ENCODE measurements at places on chromosomes 12 and 14.

DNA sequence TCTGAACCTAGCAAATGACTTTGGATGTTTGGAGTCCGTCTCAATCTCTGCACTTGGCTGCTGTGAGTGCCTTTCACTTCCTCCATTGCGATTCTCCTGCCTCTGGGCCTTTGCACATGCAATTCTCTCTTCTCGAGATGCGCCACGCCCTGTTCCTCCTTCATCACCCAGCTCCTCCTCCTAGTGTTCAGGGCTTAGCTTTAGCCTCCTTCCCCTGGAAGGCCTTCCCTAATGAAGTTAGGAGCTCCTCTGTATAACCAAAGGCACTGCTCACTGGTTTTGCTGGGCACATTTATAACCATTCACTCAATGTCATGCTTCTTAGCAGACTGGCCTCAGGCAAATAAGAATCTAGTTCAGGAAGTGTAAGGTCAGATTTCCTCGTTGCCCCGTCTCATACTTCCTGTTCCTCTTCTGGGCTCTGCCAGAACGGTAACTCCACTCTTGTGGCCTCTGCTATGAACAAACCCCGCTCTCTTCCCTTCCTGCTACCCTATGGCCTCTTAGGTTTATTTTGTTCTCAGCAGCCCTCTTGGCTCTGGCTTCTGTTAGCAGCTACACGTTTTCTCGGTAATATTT is 171.4 kb downstream of the CRADD start:
- peaks cover 31% of the 10 kb centered on the region for H3K4me1 ChIP-seq
- no peaks in the 10 kb centered on the region for H3K27me3 ChIP-seq
- DNase-seq: no peak
- H3K27ac ChIP-seq: peak overlapping the region; percentile 65
- peaks cover 14% of the 10 kb centered on the region for H3K36me3 ChIP-seq

DNA sequence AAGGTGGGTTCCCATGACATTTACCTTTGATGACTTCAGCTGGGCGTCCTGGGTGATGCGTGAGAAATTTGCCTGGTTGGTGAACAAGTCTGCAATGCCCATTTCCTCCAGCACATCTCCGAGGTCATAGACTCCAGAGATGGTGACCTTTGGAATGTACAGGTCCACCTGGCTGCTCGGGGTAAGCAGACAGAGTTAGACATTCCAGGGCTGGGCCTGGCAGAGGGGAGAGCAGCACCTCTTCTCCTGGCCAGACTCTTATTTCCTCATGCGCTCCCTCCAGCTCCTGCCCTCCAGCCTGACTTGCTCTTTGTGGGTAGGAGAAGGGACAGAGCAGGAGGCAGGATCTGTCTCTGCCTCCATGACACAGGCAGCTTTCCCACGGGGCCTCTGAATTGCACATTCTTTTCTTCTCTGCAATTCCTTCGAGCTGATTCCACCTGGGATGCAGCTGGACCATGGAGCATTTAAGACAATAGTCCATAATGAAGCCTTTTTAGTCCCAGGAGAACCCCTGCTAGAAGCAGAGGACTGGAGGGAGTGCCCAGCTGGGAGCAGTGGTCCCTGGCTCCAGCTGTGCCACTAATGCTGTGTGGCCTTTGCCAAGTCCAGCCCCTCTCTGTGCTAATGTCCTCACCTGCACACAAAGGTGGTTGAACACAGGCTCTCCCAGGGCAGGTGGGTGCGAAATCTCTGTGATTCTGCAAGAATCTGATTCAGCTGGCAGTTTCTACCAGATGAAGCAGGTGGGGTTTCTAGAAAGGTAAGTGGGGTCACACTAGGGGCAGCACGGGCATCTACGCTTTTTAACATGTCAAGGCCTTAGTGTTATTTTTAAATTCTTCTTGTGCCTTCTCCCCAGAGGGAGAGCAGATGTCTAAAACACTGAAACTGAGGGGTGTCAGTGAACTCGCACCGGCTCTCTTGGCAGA is 13.2 kb upstream of the SERPINA10 start:
- peaks cover 10% of the 10 kb centered on the region for H3K27me3 ChIP-seq
- no peaks in the 10 kb centered on the region for H3K4me1 ChIP-seq
- no peak overlapping the region for H3K4me3 ChIP-seq

DNA sequence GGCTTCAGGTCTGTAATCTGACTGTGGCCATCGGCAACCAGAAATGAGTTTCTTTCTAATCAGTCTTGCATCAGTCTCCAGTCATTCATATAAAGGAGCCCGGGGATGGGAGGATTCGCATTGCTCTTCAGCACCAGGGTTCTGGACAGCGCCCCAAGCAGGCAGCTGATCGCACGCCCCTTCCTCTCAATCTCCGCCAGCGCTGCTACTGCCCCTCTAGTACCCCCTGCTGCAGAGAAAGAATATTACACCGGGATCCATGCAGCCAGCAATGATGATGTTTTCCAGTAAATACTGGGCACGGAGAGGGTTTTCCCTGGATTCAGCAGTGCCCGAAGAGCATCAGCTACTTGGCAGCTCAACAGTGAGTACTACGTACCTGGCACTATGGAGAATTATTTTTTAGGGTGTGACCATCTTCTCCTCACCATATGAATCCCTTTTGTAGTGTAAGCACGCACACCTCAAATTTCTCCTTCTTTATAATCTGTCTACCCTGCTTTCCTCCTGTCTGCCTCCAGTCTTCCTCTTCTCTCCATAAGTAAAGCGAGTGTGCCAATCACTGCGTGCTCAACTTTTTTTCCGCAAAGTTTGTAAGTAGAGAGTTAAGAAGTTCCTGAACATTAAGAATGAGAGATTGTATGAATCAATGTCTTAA is at the start of gene TPH2:
Gene TPH2, plus strand, starts transcription at position 118 of the 658 bp plus-strand sequence. Its CDS starts 142 bp downstream, at position 260.
- H3K4me3 ChIP-seq: no peak within 1 kb of the TSS
- peaks cover 42% of the 10 kb centered on the region for H3K27me3 ChIP-seq
- H3K4me1 ChIP-seq: peaks cover 4% of the 10 kb centered on the region

DNA sequence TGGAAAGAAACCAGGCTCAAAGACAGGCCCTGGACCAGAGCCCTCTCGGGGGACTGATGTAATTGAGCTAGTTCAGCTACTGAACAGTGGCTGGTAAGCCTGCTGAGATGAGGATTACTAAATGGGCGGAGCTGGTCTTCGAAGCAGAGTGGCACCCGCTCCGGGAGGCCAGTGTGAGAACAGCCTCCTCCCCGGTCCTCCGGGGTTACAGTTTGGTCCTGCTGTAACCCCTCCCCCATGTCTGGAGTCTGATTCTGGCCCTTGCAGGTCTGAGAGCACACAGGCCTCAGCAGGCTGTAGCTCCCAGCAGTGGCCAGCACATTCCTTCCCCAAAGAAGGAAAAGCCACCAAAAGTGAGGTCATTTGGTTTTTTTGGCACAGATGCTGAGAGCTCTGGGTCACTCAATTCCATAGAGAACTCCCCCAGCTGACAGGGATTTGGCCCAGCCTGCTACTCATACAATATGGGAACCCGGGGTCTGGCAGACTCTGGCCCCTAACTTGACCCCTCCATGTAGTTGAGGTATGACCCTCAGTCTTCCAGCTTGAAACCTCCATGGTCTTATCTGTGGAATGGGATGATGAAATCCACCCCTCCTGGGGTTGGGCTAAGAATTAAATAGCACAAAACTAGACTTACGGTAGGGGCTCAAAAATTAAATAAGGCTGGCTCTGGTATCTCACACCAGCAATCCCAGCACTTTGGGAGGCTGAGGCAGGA is 39.0 kb downstream of the ACTN1 start:
- H3K4me1 ChIP-seq: peaks cover 83% of the 10 kb centered on the region
- no peak overlapping the region for H3K4me3 ChIP-seq
- peak overlapping the region; percentile 84 for H3K27ac ChIP-seq
- no peaks in the 10 kb centered on the region for H3K27me3 ChIP-seq
- H3K36me3 ChIP-seq: peaks cover 8% of the 10 kb centered on the region

DNA sequence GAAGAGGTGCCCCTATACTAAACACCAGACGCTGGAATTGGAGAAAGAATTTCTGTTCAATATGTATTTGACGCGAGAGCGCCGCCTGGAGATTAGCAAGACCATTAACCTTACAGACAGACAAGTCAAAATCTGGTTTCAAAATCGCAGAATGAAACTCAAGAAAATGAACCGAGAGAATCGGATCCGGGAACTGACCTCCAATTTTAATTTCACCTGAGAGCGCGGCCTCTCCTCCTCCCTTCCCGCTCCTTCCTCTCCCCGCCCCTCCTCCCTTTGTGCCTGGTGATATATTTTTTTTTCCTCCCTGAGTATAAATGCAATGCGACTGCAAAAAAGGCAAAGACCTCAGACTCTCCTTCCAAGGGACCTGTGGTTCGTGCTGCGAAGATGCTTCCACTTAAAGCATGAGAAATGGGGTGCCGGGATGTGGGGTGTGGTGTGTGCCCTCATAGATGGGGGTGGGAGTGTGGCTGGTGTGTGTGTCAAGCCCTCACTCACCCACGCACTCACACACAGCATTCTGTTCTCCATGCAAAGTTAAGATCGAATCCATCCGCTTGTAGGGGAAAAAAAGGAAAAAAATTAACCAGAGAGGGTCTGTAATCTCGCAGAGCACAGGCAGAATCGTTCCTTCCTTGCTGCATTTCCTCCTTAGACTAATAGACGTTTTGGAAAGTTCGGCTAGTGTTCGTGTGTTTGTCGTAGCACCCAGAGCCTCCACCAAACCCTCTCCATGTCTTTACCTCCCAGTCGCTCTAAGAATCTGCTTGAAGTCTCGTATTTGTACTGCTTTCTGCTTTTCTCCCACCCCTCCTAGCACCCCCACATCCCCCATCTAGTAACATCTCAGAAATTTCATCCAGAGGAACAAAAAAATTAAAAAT is 4.5 kb downstream of the HOXC10 start:
- H3K36me3 ChIP-seq: peaks cover 2% of the 10 kb centered on the region
- H3K27me3 ChIP-seq: peaks cover 93% of the 10 kb centered on the region
- peak; percentile 62 for DNase-seq
- H3K27ac ChIP-seq: no peak overlapping the region
- peaks cover 38% of the 10 kb centered on the region for H3K4me1 ChIP-seq

- no peak overlapping the region for H3K4me3 ChIP-seq
- no peaks in the 10 kb centered on the region for H3K27me3 ChIP-seq
- H3K36me3 ChIP-seq: no peaks in the 10 kb centered on the region
- no peak overlapping the region for H3K27ac ChIP-seq
- no peaks in the 10 kb centered on the region for H3K4me1 ChIP-seq
Observed at GRCh38 chr12:127494961-127495915, 771.7 kb upstream of the TMEM132C start.

DNA sequence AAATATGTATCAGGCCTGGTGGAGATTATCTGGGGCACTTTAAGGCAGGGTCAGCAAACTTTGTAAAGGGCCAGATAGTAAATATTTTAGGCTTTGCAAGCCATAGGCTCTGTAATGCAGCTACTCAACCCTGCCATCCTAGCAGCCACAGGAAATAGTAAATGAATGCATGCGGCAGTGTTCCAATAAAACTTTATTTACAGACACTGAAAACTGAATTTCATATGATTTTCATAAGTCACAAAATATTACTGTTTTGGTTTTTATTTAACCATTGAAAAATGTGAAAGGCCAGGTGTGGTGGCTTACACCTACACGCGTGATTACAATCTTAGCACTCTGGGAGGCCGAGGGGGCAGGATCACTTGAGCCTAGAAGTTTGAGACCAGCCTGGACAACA is 3.2 kb upstream of the CAMKK2 start:
- no peak for DNase-seq
- H3K4me1 ChIP-seq: peaks cover 13% of the 10 kb centered on the region
- H3K27me3 ChIP-seq: no peaks in the 10 kb centered on the region
- peaks cover 1% of the 10 kb centered on the region for H3K36me3 ChIP-seq

- H3K27ac ChIP-seq: peak overlapping the region; percentile 86
Observed at GRCh38 chr14:21894003-21894897, 220.6 kb upstream of the OR4E1 start.

GRCh38 chr12:74552201-74552600 is 14.6 kb downstream of the ATXN7L3B start:
- H3K27ac ChIP-seq: no peak overlapping the region
- H3K4me1 ChIP-seq: no peaks in the 10 kb centered on the region
- H3K27me3 ChIP-seq: peaks cover 3% of the 10 kb centered on the region
- H3K4me3 ChIP-seq: no peak overlapping the region
- no peak for DNase-seq

- H3K36me3 ChIP-seq: peaks cover 5% of the 10 kb centered on the region
- H3K4me3 ChIP-seq: no peak overlapping the region
- peak overlapping the region; percentile 42 for H3K27ac ChIP-seq
- no peak for DNase-seq
Observed at GRCh38 chr12:112322882-112323547, 59.2 kb downstream of the HECTD4 start.

GRCh38 chr12:77442633-77443032 is 377.3 kb upstream of the E2F7 start:
- no peaks in the 10 kb centered on the region for H3K4me1 ChIP-seq
- no peaks in the 10 kb centered on the region for H3K27me3 ChIP-seq
- no peak overlapping the region for H3K27ac ChIP-seq
- no peaks in the 10 kb centered on the region for H3K36me3 ChIP-seq
- no peak for DNase-seq

GRCh38 chr14:104451474-104451873 is 128.1 kb upstream of the C14orf180 start:
- peaks cover 25% of the 10 kb centered on the region for H3K27me3 ChIP-seq
- H3K4me3 ChIP-seq: no peak overlapping the region
- no peak overlapping the region for H3K27ac ChIP-seq
- no peak for DNase-seq

DNA sequence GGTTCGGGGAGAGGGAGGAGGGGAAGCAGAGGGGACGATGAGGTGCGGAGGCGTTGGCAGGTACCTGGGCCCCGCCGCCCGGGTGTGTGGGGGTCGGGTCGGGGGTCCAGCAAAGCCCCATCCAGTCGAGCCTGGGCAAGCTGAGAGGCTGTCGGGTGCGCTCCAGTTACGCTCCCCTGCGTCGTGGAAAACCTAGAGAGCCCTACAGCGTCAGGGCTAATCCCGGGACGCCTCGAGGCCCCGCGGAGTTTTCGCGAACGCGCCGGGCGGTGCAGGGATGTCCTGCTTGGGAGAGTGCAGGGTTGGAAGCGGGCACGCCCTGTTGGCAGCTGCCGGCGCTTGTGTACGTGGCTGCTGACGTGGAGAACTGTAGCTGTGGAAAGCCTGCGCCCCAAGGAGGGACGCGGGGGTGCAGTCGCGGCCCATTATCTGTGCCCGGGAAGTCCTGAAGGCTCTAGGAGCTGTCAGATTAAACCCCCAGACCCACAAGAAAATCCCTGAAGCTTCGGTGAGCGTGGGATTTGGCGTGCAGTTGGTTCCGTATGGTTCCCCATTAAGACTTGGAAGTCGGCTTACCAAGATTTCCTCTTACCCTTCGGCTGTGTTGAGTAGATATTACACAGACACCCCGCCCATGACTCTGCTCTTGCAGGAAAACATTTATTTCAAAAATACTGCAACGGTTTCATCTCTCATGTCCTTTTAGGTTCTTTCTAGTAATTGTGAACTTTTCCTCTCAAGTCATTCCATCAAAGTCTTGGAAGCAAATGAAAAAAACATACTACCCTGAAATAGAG is 11.3 kb upstream of the SLC38A2 start:
- no peaks in the 10 kb centered on the region for H3K27me3 ChIP-seq
- H3K36me3 ChIP-seq: peaks cover 5% of the 10 kb centered on the region
- H3K27ac ChIP-seq: peak overlapping the region; percentile 94
- peak; percentile 87 for DNase-seq

DNA sequence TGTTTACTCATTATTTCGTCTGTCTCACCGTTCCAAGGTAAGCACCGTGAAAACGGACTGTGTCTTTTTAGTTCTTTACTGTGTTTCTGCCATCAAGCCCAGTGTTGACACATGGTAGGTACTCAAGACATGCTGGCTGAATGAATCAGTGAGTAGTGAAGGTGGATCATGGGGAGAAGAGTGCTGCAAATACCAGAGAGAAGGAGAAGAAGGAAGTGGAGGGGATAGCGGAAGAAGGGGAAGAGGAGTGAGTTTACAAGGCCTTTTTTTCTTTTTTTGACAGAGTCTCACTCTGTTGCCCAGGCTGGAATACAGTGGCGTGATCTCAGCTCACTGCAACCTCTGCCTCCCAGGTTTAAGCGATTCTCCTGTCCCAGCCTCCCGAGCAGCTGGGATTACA is 54.6 kb downstream of the ETV6 start:
- no peak overlapping the region for H3K4me3 ChIP-seq
- DNase-seq: no peak
- H3K27ac ChIP-seq: no peak overlapping the region
- peaks cover 4% of the 10 kb centered on the region for H3K36me3 ChIP-seq
- no peaks in the 10 kb centered on the region for H3K27me3 ChIP-seq
